ENCODE measurements at places on chromosomes 2 and 18. TPM values are rescaled to one million over a fixed set of nuclear protein-coding genes. Genes with fewer than 3 reads are reported as not detected.

DNA sequence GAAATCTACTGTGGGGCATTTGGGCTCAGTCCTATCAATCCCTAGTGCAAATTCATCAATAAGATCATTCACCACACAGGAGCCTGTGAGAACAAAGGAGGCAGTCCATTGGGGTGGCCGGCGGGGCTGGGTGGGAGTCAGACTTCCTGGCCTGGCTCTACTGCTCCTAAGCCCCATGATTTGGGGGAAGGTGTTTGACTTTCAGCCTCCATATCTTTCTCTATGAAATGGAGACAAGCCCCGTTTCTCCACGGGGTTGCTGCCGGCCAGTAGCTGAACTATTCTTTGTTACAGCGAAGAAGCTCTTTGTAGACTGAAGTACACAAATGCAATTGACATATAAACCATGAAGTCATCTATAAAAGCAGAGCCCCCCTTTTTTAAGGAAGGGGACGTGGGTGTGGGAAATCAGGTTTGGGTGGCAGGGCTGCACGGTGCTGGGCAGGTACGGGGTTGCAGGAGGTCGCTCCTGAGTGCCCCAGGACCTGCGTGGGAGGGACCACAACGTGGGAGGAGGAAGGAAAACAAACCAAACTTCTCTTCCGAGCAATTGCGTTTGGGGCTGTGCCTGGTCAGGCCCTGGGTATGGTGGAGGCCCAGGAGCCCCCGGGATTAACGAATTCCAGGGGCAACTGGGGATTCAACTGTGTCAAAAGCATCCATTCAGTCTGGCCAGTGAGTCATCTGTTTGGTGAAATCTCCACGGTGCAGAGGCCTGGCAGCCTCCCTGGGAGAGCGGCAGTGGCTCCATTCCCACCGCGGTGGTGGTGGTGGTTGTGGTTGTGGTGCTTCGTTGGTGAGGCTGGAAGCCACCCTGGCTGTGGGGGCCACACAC lies 18.2 kb downstream of the FBLN7 start:
- H3K4me1 ChIP-seq, result peaks cover 27% of the 10 kb centered on the region
- peak overlapping the region; percentile 31 for H3K4me3 ChIP-seq
- peak; percentile 20 for DNase-seq
- no peak overlapping the region for H3K27ac ChIP-seq
- no peaks in the 10 kb centered on the region for H3K36me3 ChIP-seq
- H3K27me3 ChIP-seq, result no peaks in the 10 kb centered on the region

DNA sequence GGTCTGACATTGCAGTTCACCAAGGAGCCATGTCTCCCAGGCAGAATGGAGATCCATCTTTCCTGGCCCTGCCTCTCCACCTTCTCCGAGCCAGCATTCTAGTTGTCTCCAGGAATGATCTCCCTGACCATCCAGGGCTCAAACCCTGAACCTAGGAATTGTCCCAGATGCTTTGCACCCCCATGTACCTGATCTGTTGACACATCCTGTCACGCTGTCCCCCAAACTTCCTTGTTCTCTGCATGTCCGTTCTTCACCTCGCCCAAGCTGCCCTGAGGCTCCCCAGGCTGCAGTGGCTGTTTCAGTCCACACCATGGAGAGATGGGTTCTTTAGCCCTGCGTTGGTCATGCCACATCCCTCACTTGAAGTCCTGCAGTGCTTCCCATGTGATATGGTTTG lies 7.0 kb upstream of the MBP start:
- no peak overlapping the region for H3K4me3 ChIP-seq
- no peaks in the 10 kb centered on the region for H3K27me3 ChIP-seq
- peaks cover 23% of the 10 kb centered on the region for H3K4me1 ChIP-seq
- no peak for DNase-seq
- H3K27ac ChIP-seq, result no peak overlapping the region
- H3K36me3 ChIP-seq, result no peaks in the 10 kb centered on the region

DNA sequence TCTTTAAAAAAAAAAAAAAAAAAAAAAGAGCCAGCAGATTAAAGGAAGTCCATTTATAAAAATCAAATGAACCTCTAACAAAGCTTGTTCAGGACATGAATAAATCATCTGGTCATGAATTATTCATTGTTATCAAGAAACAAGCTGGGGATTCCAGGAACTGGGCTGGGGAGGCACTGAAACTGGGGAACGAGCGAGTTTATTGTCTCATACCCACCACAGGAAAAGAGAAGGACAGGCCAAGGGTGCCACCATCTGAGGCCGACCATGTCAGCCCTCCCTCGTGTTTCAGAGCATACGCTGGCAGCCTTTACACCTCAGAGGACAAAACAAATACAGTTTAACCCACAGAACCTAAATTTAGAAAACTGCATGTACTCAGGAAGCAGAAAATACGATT lies 164.2 kb downstream of the VWC2L start:
- H3K27me3 ChIP-seq, result no peaks in the 10 kb centered on the region
- no peak overlapping the region for H3K27ac ChIP-seq
- H3K36me3 ChIP-seq, result no peaks in the 10 kb centered on the region
- no peaks in the 10 kb centered on the region for H3K4me1 ChIP-seq
- no peak overlapping the region for H3K4me3 ChIP-seq

FSHR gene
- total RNA-seq, result not detected

GRCh38 chr2:84858937-84859336 lies 21.9 kb downstream of the TRABD2A start:
- H3K27me3 ChIP-seq, result no peaks in the 10 kb centered on the region
- no peak overlapping the region for H3K27ac ChIP-seq
- no peaks in the 10 kb centered on the region for H3K36me3 ChIP-seq
- H3K4me1 ChIP-seq, result peaks cover 92% of the 10 kb centered on the region
- DNase-seq, result no peak

DNA sequence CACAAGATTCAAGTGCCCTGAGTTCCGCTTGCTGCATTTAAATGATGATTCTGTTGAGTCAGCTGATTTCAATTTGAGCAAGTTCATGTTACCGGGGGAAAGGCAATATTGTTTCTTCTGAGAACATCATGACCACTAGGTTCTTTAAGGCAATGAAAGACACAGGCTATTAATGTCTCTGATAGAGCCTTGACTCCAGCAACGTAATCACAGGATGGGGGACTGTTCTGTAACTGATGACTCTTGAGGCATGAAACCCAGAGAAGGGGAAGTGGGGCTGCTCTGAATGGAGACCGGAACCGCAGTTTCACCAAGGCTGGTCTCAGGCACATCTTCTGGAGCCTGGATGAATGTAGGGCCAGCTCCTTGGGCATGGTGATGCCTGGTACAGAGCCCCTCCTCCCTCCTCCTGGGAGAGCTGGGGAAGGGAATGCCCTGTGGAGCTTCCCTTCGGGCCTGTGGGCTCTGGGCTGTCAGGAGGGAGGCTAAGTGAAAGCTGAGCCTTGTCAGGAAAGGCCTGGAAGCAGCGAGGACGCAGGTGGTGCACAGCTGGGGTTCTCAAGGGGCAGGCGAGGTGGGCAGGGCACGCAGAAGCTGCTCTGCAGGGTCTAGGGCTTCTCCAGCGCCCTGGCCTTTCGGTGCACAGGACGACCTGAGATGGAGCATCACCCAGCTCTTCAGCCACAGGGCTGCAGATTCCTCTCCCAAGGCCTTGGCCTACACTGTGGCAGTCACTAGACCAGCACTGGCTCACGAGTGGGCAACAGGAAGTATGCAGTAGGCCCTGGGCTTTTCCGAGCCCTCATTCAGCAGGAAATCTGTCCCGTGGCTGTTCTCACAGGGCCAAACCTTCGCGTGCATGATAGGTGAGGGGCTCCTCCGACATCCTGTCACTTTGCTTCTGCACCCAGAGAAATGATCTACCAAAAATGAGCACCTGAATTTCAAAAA lies 36.6 kb upstream of the PRLH start:
- no peak overlapping the region for H3K27ac ChIP-seq
- no peaks in the 10 kb centered on the region for H3K4me1 ChIP-seq
- H3K27me3 ChIP-seq, result no peaks in the 10 kb centered on the region
- no peak for DNase-seq
- H3K36me3 ChIP-seq, result no peaks in the 10 kb centered on the region
- H3K4me3 ChIP-seq, result no peak overlapping the region
